ENCODE measurements at places on chromosomes 6 and 20. TPM values are rescaled to one million over a fixed set of nuclear protein-coding genes. Genes with fewer than 3 reads are reported as not detected.

DNA sequence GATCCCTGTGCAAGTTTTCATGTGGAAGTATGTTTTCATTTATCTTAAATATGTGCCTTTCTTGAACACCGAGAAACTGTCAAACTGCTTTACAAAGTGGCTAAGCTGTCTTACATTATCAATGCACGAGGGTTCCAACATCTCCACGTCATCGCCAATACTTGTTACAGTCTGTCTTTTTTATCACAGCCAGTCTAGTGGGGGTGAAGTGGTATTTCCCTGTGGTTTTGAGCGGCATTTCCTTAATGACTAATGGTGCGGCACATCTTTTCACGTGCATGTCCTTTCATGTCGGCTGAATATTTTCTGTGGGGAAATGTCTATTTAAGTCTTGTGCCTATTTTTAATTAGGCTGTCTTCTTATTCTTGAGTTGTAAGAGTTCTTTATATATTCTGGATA lies 280.4 kb downstream of the FOXC1 start:
- no peaks in the 10 kb centered on the region for H3K27me3 ChIP-seq
- no peak for DNase-seq
- peaks cover 8% of the 10 kb centered on the region for H3K36me3 ChIP-seq
- H3K27ac ChIP-seq = no peak overlapping the region
- H3K4me1 ChIP-seq = peaks cover 15% of the 10 kb centered on the region

GRCh38 chr6:26383624-26384417 lies 913 bp downstream of the BTN2A2 start:
- peaks cover 14% of the 10 kb centered on the region for H3K4me1 ChIP-seq
- peaks cover 15% of the 10 kb centered on the region for H3K36me3 ChIP-seq
- H3K27me3 ChIP-seq = no peaks in the 10 kb centered on the region
- peak; percentile 57 for DNase-seq
- peak overlapping the region; percentile 92 for H3K27ac ChIP-seq

DNA sequence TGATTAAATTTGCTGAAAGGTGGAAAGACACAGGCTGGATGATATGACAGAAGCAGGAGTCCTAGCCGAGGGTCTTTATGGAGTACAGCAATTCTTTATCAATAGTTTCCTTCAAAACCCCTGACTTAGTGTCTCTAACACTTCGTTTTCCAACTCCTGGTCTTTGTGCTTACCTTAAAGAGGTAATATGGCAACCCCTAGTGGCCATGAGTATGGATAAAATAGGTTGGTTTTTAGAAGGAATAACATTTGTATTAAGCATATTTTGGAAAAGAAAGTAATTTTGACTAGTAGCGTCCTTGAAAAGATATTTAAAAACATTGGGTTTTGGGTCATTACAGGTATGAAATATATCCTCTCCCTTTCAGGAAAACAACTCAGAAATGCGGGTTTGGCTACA lies 51.9 kb downstream of the VGLL2 start:
- H3K4me1 ChIP-seq = no peaks in the 10 kb centered on the region
- no peak for DNase-seq
- no peak overlapping the region for H3K4me3 ChIP-seq

- no peak for DNase-seq
- no peaks in the 10 kb centered on the region for H3K36me3 ChIP-seq
- peaks cover 13% of the 10 kb centered on the region for H3K27me3 ChIP-seq
- H3K27ac ChIP-seq = no peak overlapping the region
- H3K4me3 ChIP-seq = no peak overlapping the region
Measured at GRCh38 chr6:33004940-33005339, 4.5 kb downstream of the HLA-DOA start.

- no peak overlapping the region for H3K4me3 ChIP-seq
- H3K27ac ChIP-seq = no peak overlapping the region
- peaks cover 46% of the 10 kb centered on the region for H3K27me3 ChIP-seq
- no peaks in the 10 kb centered on the region for H3K36me3 ChIP-seq
- H3K4me1 ChIP-seq = peaks cover 10% of the 10 kb centered on the region
Measured at GRCh38 chr6:165850434-165851019, 187.5 kb upstream of the PDE10A start.

GRCh38 chr6:168333491-168333890 lies 13.9 kb upstream of the DACT2 start:
- no peak overlapping the region for H3K27ac ChIP-seq
- H3K4me3 ChIP-seq = no peak overlapping the region
- H3K4me1 ChIP-seq = no peaks in the 10 kb centered on the region
- DNase-seq = no peak
- peaks cover 30% of the 10 kb centered on the region for H3K27me3 ChIP-seq

Gene DPM1
- 72.1 TPM for total RNA-seq

Gene BPIFB3
- total RNA-seq = not detected

Gene CTSZ
- total RNA-seq = 29.4 TPM

Gene CHRNA4
- not detected for total RNA-seq

All from activated CD4-positive, alpha-beta T cell treated with anti-CD3 and anti-CD28 coated beads for 36 hours (primary cell).